T-cell (primary cell): ENCODE measurements at places on chromosomes 3 and 15.

GRCh38 chr15:67193223-67193990 lies 61.1 kb downstream of the AAGAB start:
- no peak for DNase-seq

DNA sequence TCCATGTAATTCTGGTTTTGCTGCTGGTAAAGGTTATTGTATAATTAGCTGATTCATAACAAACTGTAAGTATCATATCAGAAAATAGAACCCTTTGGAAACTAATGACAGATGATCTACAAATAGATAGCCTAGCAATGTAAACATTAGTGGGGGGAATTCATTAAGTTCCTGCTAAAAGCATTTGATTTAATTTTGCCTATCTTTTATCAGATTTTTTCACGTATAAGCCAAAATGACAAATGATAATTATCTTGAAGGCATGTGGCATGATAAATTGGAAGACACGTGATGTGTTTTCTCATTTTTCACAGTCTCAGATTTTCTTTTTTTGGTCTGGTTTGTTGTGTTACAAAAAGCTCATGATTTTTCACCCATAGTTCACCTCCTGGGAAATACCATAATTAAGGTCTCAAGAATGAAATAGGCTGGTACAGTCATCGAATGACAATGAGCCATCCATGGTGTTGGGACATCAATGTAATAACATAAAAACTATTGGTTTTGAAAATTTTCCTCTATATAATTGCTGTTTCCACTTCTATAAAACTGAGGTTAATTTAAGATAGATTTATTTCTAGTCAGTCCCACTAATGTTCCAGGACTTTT lies 325.9 kb upstream of the TBL1XR1 start:
- no peak for DNase-seq

- no peak for DNase-seq
Measured at GRCh38 chr3:141089339-141090152, 38.4 kb downstream of the SPSB4 start.

- DNase-seq: no peak
Measured at GRCh38 chr3:189982321-189982945, 138.3 kb downstream of the P3H2 start.

DNA sequence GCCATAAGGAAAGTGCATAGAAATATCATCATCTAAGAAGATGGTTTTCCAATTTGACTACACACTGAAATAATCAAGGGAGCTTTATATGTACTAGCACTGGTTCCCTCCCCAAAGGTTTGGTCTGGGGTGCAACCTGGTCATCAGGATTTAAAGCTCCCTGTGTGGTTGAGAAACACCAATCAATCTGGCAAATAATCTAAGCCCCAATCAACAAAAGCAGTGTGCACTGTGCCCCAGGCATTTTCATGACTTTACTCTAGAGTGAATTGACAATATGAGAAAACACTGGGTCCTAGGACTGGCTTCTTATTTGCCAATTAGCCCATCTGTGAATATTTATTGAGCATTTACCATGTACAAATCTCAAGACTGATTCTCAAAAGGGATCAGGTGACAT lies 255.1 kb downstream of the MEIS2 start:
- DNase-seq: no peak

DNA sequence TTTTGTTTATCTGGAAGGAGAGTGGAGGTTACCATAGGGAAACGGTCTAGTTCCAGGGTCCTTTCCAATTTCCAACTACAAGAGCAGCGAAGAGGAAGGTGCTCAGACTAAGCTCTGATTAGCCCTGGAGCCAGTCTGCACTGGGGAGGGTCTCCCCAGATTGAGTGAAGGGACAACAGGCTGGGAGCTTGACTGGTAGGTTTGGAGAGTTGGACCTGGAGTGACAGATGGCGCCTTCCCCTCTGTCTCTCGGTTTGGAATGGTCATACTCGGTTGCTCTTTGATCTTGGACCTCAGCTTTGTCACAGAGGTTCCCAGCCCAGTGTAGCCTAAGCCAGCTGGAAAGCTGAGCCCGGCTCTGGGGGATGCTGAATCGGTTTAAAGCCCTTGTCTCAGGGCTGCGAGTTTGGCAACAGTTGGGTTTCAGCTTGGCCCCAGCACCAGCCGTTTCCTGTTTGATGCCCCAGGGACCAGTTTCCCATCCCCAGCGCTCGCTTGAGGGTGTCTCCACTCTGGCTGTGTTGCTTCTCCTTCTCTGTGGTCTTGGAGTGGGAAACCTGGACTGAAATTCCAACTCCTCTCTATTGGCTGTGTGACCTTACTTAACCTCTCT lies 53.1 kb upstream of the ULK4 start:
- no peak for DNase-seq

DNA sequence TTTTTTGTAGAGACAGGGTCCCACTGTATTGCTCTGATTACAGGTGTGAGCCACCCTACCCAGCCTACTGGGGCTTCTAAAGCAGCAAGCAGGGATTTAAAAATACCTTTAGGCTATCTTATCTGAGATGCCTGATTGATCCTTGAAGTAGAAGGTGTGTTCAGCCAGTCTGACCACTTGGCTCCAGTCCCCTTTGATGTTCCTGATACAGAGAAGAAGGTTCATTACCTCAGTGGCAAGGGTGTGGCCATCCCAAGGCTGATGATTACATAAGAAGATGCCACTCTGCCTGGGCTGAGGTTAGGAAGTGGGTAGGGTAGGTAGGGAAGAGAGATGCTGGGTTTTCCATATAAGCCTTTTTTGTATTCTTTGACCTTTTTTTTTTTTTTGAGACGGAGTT lies 11.2 kb upstream of the DCAF1 start:
- no peak for DNase-seq

DNA sequence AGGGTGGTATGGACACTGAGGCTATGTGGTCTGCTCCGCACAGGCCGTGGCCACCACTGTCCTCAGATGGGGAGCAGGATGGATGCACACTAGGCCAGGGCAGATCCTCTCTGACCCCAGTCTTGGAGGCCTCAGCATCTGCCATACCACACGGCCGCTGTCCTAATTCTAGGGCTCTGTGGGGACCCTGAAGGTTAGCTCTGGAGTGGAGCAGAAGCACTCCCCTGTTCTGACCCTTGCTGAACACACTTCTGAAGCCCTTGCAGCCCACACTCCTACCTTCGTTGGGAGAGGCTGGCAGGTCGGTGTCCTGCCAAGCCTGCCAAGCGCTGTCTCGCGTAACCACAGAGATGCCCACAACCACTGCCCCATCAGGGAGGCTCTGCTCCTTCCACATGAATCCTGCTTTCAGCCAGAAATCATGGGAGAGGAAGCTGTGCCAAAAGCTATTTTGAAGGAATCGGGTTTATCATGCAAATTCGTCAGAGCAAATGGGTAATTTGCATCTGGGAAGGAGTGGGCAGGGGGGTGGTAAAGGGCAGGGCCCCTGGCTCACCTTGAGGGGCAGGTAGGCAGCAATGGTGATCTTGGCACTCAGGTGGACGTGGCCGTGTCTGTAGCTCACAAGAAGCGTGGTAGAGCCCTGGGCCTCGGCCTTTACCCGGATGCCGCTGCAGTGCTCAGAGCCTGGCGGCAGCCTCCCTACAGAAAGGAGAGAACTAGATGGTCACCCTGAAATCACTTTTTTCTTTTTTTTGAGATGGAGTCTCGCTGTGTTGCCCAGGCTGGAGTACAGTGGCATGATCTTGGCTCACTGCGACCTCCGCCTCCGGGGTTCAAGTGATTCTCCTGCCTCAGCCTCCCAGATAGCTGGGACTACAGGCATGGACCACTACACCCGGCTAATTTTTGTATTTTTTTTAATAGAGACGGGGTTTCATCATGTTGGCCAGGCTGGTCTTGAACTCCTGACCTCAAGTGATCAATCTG lies 54.4 kb downstream of the NUP210 start:
- no peak for DNase-seq

GRCh38 chr3:41419809-41420208 lies 220.5 kb downstream of the CTNNB1 start:
- DNase-seq: no peak

DNA sequence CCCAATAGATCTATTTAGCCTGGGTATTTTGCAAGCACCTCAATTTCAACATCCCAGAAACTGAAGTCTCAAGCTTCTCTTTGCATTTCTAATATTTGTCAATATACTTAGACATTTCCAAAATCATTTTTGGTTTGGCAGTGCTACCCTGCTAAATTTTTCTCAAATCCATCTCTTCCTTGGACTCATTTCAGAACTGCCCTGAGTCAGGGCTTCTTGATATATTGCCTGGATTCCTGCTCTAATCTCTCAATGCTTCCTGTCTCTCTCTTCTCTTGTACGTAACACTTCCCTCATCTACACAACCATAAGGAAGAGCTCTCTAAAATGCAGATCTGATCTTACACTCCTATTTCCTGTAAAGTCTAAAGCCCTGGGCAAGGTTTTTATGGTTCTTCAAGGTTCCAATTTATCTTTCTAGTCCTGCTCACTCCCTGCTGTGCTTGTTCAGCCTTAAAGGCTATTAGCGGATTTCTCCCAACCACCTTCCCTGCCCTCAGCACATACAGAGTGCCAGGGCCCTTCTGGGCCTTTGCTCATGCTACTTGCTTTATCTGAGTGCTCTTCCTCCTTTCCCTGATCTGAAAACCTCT lies 53.0 kb upstream of the MME start:
- no peak for DNase-seq

DNA sequence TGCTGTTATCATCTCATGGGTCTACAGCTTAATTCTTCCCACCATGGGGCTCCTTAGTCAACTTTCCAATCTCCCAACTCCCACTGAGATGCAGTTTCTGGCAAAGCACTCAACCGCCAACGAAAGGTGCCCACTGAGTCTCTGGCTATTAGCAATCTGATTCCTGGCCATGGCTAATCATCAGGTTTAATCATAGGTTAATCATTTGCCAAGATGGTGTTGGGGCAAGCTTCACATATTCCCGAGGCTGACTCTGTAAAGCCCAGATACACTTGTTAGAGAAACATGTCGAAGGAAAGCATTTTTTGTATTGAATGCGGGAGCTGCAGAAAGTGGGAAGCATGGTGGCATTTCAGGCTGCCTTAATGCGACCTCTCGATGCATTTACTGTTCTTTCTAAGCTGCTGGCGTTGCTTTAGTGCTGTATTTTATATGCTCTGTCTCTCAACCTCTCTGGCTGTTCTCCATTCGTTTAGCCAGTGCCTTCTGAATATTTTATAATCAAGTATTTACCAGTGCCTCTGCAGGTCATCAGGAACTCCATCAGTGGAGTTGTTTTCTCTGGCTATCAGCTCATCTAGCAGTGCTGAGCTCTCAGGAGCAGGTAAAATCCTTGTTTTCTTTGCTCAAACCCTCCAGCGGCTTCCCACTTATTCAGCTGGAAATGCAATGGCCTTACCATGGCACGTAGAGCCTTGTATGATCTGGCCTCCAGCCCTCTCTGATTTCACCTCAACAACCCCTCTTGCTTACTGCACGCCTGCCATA lies 67.0 kb downstream of the EDEM1 start:
- DNase-seq: no peak

DNA sequence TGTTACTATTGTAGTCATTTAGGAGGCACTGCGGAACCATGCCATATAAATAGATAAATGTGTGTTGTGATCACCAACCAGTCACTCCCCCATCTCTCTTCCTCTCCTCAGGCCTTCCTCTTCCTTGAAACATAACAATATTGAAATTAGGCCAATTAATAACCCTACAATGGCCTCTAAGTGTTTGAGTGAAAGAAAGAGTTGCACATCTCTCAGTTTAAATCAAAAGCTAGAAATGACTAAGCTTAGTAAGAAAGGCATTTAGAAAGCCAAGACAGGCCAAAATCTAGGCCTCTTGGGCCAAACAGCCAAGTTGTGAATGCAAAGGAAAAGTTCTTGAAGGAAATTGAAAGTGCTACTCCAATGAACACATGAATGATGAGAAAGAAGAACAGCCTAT lies 8.1 kb upstream of the DNASE1L3 start:
- no peak for DNase-seq

GRCh38 chr3:38684546-38684945 lies 35.1 kb upstream of the SCN5A start:
- DNase-seq: no peak

DNA sequence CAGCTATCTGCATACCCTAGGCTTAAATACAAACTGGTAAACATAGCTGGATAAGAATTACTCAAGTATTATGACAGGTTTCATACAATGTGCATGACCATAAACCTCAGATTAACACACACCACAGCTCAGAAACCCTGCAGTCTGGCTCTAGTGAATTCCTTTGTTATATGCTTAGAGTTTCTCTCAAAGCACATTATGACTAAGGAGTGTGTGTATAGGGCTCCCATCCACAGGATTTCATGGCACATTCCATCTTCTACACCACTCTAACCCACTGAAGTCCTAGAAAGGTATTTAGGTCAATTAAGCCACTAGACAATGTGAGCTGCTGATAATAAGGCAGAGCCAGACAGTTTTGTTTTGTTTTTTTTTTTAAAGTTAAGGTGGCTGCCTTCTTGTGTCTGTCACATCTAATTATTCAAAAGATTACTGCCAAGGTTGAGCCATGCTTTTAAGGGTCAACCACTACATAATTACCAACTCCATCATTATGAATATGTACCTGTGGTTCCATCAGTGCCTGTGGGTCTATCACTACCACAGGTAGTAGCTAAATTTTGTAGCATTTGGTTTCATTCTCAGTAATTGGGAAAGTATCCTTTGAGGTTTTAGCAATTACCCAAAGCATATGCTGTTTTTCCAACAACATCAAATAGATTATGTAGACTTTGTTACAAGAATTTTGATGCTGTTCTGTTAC lies 107.0 kb downstream of the ALCAM start:
- DNase-seq: no peak

GRCh38 chr15:56428821-56429458 lies 36.0 kb downstream of the MNS1 start:
- DNase-seq: no peak

- no peak for DNase-seq
Measured at GRCh38 chr3:143603774-143604173, 244.5 kb downstream of the SLC9A9 start.

DNA sequence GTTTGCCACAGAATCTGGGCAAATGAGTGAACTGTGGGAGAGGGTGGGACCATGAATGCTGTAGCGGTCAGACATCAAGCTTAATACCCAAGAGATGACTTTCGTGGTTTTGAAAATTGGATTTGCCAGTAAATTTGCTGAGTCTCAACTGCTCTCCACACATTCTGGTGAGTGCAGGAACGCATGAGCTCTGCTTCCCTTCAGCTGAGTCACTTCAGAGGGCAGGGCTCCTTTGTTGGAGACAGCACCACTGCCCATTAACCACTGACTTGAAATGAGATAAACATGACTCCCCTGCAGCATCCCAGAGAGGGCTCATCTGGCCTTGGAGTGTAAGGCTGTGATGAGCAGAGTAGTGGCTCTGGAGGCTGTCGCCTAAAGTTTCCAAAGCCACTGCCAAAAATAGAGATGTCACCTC lies 22.6 kb downstream of the RARRES1 start:
- DNase-seq: no peak

DNA sequence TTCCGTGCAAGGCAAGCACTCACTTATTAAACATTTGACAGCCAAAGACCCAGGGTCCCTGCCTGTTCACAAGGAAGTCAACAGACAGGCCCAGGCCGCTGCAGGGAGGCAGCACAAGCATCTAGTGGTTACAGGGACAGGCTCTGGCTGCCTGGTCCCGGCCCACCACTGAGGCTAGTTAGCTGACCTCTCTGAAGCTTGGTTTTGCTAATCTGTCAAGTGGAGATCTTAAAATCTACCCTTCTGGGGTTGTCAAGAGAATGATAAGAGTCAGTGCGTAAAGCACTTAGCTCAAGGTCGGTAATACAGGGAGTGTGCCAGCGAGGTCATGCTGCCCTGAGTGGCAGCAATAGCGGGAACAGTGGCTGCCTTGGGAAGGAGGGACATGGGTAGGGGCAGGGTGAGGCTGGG lies 6.0 kb downstream of the GNB5 start:
- DNase-seq: no peak
